Stomach (tissue), 19 donors: ENCODE measurements at places on chromosomes 5 and 9. TPM values are rescaled to one million over a fixed set of nuclear protein-coding genes. Genes with fewer than 3 reads are reported as not detected.

The HSD17B4 gene
- 274 TPM for total RNA-seq

GRCh38 chr5:112822456-112822855 is 38.6 kb upstream of the SRP19 start:
- no peaks in the 10 kb centered on the region for H3K4me1 ChIP-seq
- H3K4me3 ChIP-seq: no peak overlapping the region
- H3K27ac ChIP-seq: no peak overlapping the region

GRCh38 chr9:123356851-123357742 is 1.1 kb downstream of the CRB2 start:
- no peak for DNase-seq
- H3K27me3 ChIP-seq: peaks cover 4% of the 10 kb centered on the region
- no peaks in the 10 kb centered on the region for H3K36me3 ChIP-seq
- no peak overlapping the region for H3K4me3 ChIP-seq
- no peak overlapping the region for H3K27ac ChIP-seq

The PDE6A gene
- not detected for total RNA-seq

GRCh38 chr9:125646621-125647100 is 60.3 kb downstream of the MAPKAP1 start:
- DNase-seq: no peak
- H3K27me3 ChIP-seq: no peaks in the 10 kb centered on the region
- H3K4me1 ChIP-seq: no peaks in the 10 kb centered on the region
- H3K4me3 ChIP-seq: peak overlapping the region; percentile 29
- H3K27ac ChIP-seq: no peak overlapping the region
- H3K36me3 ChIP-seq: no peaks in the 10 kb centered on the region

GRCh38 chr5:122727112-122727541 is 47.8 kb upstream of the SNX2 start:
- H3K4me3 ChIP-seq: no peak overlapping the region
- H3K27me3 ChIP-seq: no peaks in the 10 kb centered on the region
- DNase-seq: peak; percentile 42
- no peaks in the 10 kb centered on the region for H3K4me1 ChIP-seq
- H3K27ac ChIP-seq: peak overlapping the region; percentile 66

DNA sequence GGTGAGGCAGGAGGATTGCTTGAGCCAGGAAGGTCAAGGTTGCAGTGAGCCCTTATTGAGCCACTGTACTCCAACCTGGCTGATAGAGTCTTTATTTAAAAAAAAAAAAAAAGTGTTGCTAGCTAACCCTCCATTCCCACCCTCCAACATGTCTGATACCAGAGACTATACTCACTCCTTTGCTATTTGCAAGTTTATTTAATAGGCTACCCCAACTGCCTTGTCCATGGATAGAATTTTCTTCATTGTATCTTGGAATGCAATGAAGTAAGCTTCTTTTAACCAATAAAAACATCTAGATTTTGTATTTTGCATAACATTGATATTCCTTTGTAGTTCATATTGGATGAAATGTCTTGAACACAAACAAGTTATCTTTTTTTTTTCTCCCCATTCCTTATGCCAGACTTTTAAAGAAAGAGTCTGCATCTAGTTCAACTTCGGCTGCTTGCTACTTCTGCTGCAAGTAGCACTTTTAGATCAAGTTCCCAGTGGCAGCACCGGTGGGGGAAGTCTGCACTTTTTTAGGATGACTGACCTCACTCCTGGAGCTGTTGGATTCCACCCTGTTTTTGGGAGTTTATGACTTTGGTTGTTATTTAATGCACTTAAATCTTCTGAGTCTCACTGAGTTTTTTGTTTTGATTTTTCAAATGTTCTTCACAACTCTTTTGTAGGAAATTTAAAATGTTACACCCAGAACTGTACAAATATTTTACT is 112.5 kb downstream of the UHRF2 start:
- no peaks in the 10 kb centered on the region for H3K4me1 ChIP-seq
- no peak overlapping the region for H3K4me3 ChIP-seq
- no peaks in the 10 kb centered on the region for H3K27me3 ChIP-seq
- H3K27ac ChIP-seq: no peak overlapping the region

DNA sequence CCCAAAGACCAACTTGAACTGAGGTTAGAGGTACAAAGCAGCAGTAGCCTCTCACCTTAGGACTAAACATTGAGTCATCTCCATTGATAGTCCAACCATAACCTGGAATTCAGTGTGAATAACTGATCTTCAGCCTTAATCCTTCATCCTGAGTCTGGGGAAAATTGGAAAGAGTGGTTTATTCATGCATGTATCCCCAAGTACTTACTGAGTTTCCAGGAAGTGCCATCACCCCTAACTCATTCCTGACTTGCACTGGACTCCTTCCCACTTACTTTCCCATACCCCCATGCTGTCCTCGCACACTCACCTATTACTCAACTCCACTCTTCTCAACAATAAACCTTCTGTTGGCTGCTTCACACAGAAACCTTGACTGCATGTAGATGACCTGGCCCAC is 161.4 kb upstream of the ZNF462 start:
- no peak for DNase-seq
- H3K4me3 ChIP-seq: no peak overlapping the region
- H3K36me3 ChIP-seq: no peaks in the 10 kb centered on the region
- H3K27me3 ChIP-seq: no peaks in the 10 kb centered on the region
- no peak overlapping the region for H3K27ac ChIP-seq

The MYOZ3 gene
- total RNA-seq: not detected

The GNAQ gene
- total RNA-seq: 57.2 TPM
